ENCODE measurements at places on chromosomes 12 and 14.

GRCh38 chr14:94964181-94964580, 193.1 kb downstream of the DICER1 start:
- H3K4me1 ChIP-seq: no peaks in the 10 kb centered on the region
- no peaks in the 10 kb centered on the region for H3K27me3 ChIP-seq
- no peak for DNase-seq
- H3K27ac ChIP-seq: no peak overlapping the region
- no peaks in the 10 kb centered on the region for H3K36me3 ChIP-seq

GRCh38 chr14:66196670-66197069, 289.5 kb upstream of the CCDC196 start:
- H3K4me1 ChIP-seq: no peaks in the 10 kb centered on the region
- H3K27me3 ChIP-seq: no peaks in the 10 kb centered on the region
- DNase-seq: no peak
- no peak overlapping the region for H3K27ac ChIP-seq
- H3K36me3 ChIP-seq: no peaks in the 10 kb centered on the region
- H3K4me3 ChIP-seq: no peak overlapping the region

DNA sequence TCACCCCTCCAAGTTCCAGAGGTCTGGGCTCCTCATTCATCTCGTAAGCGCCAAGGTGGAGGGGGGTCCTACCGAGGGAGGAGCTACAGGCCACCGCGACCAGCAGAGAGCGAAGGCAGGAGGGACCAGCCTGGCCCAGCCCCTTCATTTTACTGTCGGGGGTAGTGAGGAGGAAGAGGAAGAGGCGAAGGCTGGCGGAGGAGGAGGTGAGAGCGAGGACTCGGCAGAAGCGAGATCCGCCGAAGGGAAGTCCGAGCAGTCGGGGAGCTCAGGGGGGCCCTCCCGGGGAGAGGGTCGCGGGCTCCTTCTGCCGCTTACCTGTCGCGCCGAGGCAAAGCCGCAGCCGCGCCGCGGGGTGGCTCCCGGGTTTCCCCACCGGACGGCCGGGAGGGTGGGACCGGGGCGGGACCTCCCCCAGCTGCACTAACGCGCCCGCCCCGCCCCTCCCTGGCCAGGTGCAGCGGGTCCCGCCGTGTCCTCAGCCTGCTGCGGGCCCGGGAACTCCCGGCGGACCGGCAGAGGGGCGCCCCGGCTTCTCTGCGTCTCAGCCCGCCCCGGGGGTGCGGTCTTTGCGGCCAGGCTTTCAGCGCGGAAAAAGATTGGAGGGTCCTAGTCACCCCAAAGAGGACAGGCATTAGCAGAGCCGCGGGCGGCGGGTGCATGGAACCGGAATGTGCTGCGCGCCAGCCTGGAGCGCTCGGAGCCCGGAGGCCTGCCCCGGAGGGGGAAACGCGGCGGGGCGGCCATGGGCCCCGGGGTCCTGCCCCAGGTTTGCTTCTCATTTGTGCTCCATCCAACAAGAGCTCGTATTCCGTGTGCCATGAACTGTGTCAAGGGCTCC, at the start of gene GALNT6:
Gene GALNT6, minus strand, starts transcription at position 124 of the 841 bp plus-strand sequence. CDS start 11,625 bp downstream, outside the sequence.
- peak within 1 kb of the TSS; percentile 69 for H3K4me3 ChIP-seq
- peak; percentile 73 for DNase-seq
- no peaks in the 10 kb centered on the region for H3K36me3 ChIP-seq
- peaks cover 58% of the 10 kb centered on the region for H3K4me1 ChIP-seq
- no peaks in the 10 kb centered on the region for H3K27me3 ChIP-seq
- peak within 1 kb of the TSS; percentile 65 for H3K27ac ChIP-seq

- H3K27ac ChIP-seq: no peak overlapping the region
- no peak for DNase-seq
- no peaks in the 10 kb centered on the region for H3K4me1 ChIP-seq
- no peaks in the 10 kb centered on the region for H3K27me3 ChIP-seq
Measured at GRCh38 chr12:124047045-124047566, 74.1 kb downstream of the ZNF664 start.

GRCh38 chr14:73227812-73228781, 9.2 kb upstream of the PAPLN start:
- no peak for DNase-seq
- no peak overlapping the region for H3K27ac ChIP-seq
- peaks cover 3% of the 10 kb centered on the region for H3K27me3 ChIP-seq
- peaks cover 5% of the 10 kb centered on the region for H3K36me3 ChIP-seq
- no peak overlapping the region for H3K4me3 ChIP-seq
- no peaks in the 10 kb centered on the region for H3K4me1 ChIP-seq

GRCh38 chr12:107431942-107432341, 253.7 kb upstream of the PWP1 start:
- DNase-seq: no peak
- no peak overlapping the region for H3K4me3 ChIP-seq
- no peaks in the 10 kb centered on the region for H3K27me3 ChIP-seq
- H3K36me3 ChIP-seq: no peaks in the 10 kb centered on the region

DNA sequence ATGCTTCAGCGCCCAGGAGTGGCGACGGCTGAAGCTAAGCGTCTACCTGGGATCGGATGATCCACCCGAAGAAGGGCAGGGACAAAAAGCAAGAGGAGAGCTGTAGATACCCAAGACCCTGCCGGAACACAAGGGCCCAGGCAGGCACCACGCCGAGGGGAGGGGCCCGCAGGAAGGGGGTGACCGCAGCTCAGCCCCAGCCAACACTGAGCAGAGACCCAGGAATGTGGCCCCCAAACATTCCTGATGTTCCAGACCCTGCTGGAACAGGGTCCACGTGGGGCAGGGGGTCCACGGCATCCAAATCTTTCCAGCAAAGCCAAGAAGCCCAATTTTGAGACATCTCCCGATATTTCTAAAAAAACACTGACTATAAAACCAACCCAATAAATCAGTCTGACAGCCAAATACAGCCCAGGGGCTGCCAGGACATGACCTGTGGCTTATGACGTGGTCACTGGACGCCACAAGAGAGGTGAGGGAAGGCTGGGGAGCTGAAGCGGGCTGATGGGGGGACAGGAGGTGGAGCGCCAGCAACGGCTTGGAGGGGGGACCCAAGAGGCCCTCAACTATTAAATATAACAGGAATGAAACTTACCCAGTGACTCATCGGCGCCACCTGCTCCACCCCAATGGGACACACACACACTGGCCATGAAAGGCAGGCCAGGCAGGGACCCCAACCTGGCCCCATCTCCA, 58.9 kb downstream of the NCOR2 start:
- H3K27me3 ChIP-seq: no peaks in the 10 kb centered on the region
- H3K4me3 ChIP-seq: no peak overlapping the region
- DNase-seq: no peak

GRCh38 chr14:20197459-20197858, 6.8 kb downstream of the OR11G2 start:
- DNase-seq: no peak
- no peak overlapping the region for H3K4me3 ChIP-seq
- no peak overlapping the region for H3K27ac ChIP-seq

- no peak for DNase-seq
- H3K4me3 ChIP-seq: no peak overlapping the region
- no peaks in the 10 kb centered on the region for H3K36me3 ChIP-seq
Measured at GRCh38 chr14:85247071-85247470, 282.9 kb upstream of the FLRT2 start.

GRCh38 chr12:9099552-9100190, 16.0 kb downstream of the A2M start:
- no peak for DNase-seq
- H3K4me3 ChIP-seq: no peak overlapping the region
- no peak overlapping the region for H3K27ac ChIP-seq
- H3K27me3 ChIP-seq: no peaks in the 10 kb centered on the region

DNA sequence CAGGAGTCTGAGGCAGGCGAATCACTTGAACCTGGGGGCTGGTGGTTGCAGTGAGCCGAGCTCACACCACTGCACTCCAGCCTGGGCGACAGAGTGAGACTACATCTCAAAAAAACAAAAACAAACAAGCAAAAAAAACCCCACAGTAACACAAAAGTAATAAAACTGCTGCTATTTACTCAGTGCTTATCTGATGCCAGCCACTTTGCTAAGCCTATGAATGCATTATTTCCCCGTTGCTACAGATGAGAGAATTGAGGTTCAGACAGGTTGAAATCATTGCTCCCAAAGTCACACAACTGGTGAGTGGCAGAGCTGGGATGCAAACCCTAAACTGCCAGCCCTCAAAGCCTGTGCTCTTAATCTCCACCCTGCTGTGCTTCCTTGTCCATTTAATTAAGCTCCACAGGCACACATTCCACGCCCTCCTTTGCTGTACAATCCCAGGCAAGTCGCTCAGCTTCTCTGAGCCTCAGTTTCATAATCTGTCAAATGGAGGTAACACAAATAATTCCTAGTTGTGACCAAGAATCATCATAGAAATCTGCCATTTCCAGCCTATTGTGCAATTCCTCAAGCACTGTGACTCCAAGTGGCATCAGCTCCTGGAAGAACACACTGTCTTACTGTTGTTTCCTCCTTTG, 5.7 kb upstream of the OAS3 start:
- no peak for DNase-seq
- H3K4me3 ChIP-seq: no peak overlapping the region
- no peaks in the 10 kb centered on the region for H3K36me3 ChIP-seq
- no peak overlapping the region for H3K27ac ChIP-seq

- H3K36me3 ChIP-seq: peaks cover 55% of the 10 kb centered on the region
- H3K27me3 ChIP-seq: no peaks in the 10 kb centered on the region
- peaks cover 25% of the 10 kb centered on the region for H3K4me1 ChIP-seq
- no peak for DNase-seq
- H3K27ac ChIP-seq: no peak overlapping the region
- no peak overlapping the region for H3K4me3 ChIP-seq
Measured at GRCh38 chr12:111450676-111451075, 45.0 kb downstream of the SH2B3 start.

GRCh38 chr14:22598896-22599244, 770 bp downstream of the ABHD4 start:
- H3K36me3 ChIP-seq: peaks cover 18% of the 10 kb centered on the region
- DNase-seq: no peak
- H3K27me3 ChIP-seq: no peaks in the 10 kb centered on the region

- no peaks in the 10 kb centered on the region for H3K36me3 ChIP-seq
- no peak overlapping the region for H3K27ac ChIP-seq
- H3K27me3 ChIP-seq: no peaks in the 10 kb centered on the region
- H3K4me1 ChIP-seq: no peaks in the 10 kb centered on the region
- DNase-seq: no peak
- no peak overlapping the region for H3K4me3 ChIP-seq
Measured at GRCh38 chr12:113112043-113112899, 23.3 kb downstream of the RASAL1 start.

GRCh38 chr14:61577506-61577931, 117.8 kb upstream of the HIF1A start:
- DNase-seq: no peak
- H3K27me3 ChIP-seq: no peaks in the 10 kb centered on the region
- no peak overlapping the region for H3K27ac ChIP-seq

Measured in effector memory CD4-positive, alpha-beta T cell (primary cell).